Right kidney (tissue), 9 donors: ENCODE measurements at places on chromosomes 3 and 15.

- no peak for DNase-seq
These were observed 450.8 kb downstream of the OCA2 start for GRCh38 chr15:27648359-27648758.

GRCh38 chr15:66285533-66286280 is 7.7 kb upstream of the DIS3L start:
- no peak for DNase-seq

- DNase-seq = no peak
These were observed 110.2 kb downstream of the ANP32A start for GRCh38 chr15:68710536-68710935.

- DNase-seq = no peak
These were observed 346.6 kb downstream of the RSL24D1 start for GRCh38 chr15:54850101-54850500.

GRCh38 chr3:174268061-174268460 is 591.1 kb upstream of the NAALADL2 start:
- no peak for DNase-seq

- DNase-seq = no peak
These were observed 200.5 kb downstream of the AKAP13 start for GRCh38 chr15:85580879-85581278.

DNA sequence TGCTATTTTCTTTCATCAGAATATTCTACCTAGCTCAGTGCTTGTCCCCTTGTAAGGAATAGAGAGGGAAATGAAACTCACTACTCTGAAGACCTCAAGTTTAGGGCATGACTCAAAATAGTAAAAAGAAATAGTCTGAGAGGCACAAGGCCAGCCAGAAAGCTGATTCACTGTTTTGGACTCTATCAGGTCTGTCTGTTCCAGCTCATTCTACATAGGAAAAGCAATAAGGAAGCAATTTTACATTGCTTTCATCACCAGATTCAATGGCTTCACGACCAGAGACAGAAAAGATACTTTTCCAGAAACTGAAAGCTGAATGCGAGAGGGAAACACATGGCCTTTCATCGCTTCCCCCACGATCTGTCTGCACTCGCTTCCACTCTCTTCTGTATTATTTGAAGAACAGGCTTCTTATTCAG is 276.0 kb downstream of the GBE1 start:
- DNase-seq = no peak

DNA sequence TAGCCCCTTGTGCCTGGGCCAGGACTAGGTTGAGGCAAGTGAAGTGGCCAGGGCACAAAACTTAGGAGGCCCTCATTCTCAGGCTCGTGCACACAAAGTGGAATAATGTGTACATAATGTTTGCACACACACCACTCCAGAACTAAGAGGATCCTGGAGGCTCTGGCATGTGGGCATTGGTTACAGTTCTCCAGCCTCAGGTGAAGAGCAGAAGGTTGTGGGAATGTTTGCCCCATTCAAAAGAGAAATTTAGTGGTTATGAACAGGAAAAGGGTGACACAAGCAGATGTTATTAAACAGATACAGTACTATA is 31.3 kb downstream of the ASB7 start:
- DNase-seq = no peak

- no peak for DNase-seq
These were observed 12.7 kb downstream of the PRC1 start for GRCh38 chr15:90981681-90982080.

DNA sequence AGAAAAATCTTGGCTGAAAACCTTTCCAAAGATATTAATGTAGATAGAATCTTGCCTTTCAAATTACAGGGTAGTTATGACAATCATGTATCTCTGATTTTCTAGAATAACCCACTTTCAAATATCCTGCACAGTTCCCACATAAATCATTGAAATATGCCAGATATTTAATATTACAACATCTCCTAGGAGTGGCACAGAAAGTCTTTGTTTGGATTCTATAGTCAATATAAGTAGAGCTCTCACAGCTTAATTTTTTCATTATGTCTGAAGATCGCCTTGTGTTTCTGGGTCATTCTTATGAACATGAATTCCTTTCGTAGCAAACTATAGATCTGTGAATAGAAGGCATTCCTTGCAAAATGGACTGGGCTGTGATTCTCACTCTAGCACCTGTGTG is 5.0 kb downstream of the RARB start:
- no peak for DNase-seq

- no peak for DNase-seq
These were observed 88.9 kb downstream of the TNIK start for GRCh38 chr3:171371354-171371753.

DNA sequence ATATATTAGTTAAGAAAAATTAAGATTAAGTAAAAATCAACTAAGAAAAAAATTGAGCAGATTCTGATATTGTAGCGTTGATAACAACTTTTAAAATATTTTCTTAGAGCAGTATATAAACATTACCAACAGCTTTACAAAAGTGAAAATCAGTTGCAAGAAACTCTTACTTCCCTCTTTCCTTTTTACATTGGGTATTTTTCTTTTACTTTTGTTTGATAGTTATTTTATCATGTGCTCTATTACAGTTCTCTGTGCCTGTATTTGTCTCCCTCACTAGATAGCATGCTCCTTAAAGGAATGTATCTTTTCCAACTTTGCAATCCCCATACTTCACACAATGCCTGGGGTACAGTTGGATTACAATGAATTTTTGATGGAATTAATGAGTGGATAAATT is 87.5 kb upstream of the P3H2 start:
- DNase-seq = no peak

GRCh38 chr15:80584973-80585525 is 110.1 kb upstream of the ABHD17C start:
- no peak for DNase-seq

- no peak for DNase-seq
These were observed 94.1 kb downstream of the SEC22A start for GRCh38 chr3:123295901-123296250.

DNA sequence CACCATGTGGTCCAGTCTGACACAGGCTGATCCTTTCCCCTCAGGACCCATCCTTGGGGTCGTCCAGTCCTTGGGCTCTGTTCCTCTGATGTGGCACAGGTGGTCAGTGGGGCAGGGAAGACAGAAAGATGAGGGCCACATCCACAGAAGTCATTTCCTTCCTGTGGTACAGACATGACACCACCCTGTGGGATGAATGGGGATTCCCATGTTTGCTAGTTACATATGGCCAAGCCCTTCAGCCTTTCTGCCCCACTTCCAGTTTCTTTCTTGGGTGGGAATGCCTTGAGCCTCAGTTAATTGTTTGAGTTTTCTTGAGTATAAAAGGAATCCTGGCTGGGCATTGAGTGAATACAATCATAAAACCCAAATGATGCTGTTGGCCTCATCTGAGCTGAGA is 284.7 kb upstream of the CTDSPL start:
- DNase-seq = no peak

GRCh38 chr3:130759692-130760338 is 13.2 kb upstream of the PIK3R4 start:
- DNase-seq = peak; percentile 49

GRCh38 chr3:160403028-160403545 is 3.6 kb downstream of the SMC4 start:
- peak; percentile 12 for DNase-seq

- DNase-seq = peak; percentile 11
These were observed 385.7 kb downstream of the LSAMP start for GRCh38 chr3:116059421-116060096.

- no peak for DNase-seq
These were observed 7.0 kb upstream of the RNF111 start for GRCh38 chr15:58980351-58980939.

- no peak for DNase-seq
These were observed 5.8 kb downstream of the XCR1 start for GRCh38 chr3:46021516-46021915.

DNA sequence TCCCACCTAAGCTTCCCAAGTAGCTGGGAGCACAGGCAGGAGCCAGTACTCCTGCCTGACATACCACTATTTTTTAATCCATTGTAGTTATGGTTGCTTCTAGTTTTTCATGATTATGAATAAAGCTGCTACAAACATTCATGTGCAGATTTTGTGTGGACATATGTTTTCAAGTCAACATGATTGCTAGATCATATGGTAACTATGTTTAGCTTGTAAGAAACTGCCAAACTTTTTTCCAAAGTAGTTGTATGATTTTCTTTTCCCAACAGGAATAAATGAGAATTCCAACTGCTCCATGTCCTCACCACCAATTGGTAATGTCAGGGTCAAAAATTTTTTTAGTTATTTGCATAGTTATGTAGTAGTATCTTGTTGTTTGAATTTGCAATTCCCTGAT is 136.8 kb upstream of the THRB start:
- no peak for DNase-seq

DNA sequence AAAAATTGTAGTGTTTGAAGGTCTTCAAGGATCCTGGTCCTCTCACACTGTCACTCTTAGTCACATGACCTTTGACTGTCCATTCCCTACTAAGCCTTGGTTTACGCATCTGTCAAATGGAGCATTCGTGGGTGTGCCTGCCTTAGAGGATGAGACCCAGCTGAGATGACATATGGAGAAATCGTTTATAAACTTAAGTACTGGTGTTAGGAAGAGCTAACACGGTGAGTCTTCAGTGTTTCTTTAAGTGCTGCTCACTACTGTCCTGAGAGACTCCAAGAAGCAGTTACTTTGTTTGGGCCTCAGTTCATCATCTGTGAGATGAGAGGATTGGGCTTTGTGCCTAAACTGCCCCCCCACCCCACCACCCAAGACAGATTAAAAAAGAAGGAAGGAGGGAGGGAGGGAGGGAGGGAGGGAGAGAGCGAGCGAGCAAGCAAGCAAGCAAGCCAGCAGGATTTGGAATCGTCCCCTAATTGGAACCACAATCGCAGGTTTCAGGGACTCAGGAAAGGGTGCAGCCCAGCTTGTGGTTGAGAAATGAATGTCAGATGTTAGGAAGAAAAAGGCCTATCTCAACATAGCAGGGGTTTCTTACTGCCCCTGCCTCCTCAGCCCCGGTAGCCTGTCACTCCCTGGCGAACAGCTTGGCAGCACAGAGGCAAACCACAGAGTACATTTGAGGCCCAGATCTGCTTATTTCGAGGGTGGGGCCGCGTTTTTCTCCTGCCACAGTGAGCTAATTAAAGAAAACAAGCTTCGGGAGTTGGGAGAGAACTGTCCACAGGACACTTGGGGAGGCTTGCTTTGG is 32.7 kb downstream of the SMAD3 start:
- no peak for DNase-seq

- DNase-seq = no peak
These were observed 146.7 kb downstream of the RPLP1 start for GRCh38 chr15:69599271-69599670.

DNA sequence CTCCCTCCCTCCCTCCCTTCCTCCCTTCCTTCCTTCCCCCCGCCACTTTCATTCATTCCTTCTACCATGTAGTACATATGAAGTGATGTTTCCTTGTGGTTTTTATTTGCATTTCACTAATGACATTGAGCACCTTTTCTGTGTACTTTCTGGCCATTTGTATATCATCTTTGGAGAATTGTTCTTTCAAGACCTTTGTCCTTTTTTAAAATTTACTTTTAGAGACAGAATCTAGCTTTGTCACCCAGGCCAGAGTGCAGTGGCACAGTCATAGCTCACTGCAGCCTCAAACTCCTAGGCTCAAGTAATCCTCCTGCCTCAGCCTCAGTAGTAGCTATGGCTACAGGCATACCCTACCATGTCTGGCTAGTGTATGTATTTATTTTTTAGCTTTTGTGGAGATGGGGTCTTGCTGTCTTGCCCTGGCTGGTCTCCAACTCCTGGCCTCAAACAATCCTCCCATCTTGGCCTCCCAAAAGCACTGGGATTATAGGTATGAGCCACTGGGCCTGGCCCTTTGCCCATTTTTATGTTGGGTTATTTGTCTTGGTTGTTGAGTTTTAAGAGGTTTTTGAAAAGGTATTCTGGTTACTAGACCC is 42.0 kb upstream of the CTDSPL2 start:
- DNase-seq = no peak

DNA sequence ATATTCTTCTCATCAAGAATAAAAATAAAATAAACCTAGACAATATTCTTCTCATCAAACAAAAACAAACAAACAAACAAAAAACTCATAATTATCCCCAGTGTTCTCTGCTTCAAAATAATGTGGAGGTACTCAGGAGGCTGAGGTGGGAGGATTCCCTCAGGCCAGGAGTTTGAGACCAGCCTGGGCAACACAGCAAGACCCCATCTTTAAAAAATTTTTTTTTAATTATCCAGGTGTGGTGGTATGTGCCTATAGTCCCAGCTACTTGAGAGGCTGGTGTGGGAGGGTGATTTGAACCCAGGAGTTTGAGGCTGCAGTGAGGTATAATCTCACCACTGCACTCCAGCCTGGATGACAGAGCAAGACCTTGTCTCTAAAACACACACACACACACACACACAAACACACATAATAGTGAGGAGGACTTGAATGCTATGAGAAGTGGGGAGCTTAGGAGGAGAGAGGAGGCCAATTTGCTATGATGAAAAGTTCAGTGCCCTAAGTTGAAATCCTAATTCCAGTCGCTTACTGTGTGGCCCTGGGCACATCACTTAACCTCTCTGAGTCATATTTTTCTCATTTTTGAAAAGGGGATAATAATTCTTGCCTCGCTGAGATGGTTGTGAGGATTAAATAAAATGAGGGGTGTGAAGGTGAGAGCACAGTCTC is 35.8 kb upstream of the HERC1 start:
- DNase-seq = no peak

DNA sequence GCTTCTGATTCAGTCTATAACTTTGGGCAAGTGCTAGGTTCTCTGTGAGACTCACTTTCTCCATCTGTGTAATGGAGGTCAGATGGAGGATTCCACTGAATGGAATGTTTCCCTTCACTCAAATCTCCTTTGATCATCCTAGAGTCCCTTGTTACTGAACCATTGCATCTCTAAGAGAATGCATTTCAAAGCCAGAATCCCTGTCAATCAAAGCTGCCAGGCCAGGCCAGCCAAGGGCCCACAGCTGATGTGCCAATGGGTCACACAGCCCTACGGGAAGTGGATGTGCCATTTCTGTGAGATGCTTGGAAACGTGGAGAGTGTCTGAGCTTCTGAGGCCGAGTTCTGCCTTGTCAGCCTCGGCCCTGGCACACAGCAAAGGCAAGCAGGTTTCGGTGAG is 32.4 kb downstream of the SCN5A start:
- DNase-seq = no peak

- peak; percentile 56 for DNase-seq
These were observed 85.7 kb upstream of the MYZAP start for GRCh38 chr15:57505949-57506391.

DNA sequence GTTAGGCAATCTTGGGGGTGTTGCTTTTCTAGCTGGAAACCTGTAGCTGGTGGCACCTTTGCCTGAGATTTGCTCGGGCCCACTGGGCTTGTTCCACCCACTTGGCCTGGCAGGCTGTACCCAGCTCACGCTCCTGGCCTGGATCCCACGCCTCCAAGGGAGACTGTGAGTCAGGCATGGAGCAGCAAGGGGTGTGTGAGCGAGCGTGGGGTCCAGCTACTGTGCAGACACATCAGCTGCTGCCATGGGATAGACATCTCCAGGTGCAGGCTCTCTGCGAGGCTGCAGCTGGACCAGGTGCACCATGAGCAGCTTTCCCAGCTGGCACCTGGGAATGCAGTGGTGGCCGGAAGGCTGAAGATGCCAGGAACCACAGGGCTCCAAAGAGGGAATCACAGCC is 36.0 kb downstream of the NR1D2 start:
- no peak for DNase-seq
